ENCODE measurements at places on chromosomes 6 and 20.

- DNase-seq: no peak
Measured at GRCh38 chr20:38825571-38825900, 20.0 kb downstream of the PPP1R16B start.

DNA sequence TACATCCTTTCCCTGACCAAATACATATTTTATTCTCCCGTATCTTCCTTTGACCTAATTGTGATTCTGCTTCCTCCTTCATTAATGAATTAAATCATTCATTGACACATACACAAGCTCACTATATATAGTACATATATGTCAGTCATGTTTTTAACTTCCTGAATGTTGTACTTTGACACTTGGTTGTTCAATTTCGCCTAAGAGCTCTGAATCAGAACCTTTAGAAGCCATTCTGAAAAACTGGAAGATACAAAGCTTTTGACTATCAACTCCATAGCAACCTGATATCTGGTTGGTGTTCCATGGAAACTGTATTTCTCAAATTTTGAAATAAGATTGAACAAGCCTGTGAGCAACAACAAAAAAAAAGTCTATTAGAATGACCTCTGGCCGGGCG, 27.3 kb upstream of the HFE start:
- DNase-seq: no peak

DNA sequence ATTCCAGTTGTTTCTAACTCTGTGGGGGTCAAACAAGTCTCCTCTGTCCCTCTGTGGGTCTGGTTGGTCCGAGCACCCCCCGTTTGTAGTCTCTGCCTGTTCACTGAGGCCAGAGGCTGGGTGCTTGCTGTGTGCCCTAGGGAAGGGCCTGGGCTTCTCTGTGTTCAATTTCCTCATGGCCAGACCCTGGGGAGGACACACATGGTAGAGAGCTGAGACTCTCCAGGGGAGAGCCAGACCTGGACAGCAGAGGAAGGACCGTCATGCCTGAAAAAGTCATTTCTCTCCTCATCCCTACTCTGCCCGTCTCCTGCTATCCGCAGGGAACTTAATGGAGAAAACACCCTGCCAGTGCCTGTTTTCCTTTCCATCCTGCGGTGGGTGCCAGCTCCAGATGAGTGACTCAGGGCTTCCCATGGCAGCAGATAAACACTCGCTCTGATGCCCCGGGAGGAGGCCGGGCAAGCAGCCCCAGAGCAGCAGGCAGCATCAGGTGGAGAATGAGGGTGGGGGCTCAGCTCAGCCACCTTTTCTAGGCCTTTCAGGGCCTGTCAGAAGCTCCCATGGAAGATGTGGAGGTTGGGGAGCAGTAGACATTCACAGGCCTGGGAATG, 51.9 kb downstream of the SNAI1 start:
- DNase-seq: no peak

DNA sequence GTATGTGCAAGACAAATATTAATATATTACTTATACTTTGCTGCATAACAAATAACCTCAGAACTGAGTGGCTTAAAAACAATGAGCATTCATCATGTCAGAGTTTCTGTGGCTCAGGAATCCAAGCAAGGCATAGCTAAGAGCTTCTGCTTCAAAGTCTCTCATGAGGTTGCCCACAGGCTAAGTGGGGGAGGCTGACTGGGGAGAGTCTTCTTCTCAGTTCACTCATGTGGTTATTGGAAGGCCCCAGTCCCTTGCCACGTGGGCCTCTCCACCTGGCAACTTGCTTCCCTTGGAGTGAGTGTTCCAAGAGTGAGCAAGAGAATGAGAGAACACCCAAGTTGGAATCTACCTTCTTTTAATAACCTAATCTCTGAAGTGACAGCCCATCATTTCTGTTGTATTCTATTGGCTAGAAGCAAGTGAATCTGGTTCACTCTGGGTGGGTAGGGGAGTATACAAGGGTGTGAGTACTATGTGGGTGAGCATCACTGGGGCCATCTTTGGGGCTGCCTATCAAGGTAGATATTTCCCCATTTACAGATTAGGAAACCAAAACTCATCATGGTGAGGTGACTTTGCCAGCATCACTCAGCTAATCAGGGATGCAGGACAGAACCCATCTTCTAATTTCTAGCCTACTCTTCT, 36.0 kb downstream of the DNAH8 start:
- DNase-seq: no peak

DNA sequence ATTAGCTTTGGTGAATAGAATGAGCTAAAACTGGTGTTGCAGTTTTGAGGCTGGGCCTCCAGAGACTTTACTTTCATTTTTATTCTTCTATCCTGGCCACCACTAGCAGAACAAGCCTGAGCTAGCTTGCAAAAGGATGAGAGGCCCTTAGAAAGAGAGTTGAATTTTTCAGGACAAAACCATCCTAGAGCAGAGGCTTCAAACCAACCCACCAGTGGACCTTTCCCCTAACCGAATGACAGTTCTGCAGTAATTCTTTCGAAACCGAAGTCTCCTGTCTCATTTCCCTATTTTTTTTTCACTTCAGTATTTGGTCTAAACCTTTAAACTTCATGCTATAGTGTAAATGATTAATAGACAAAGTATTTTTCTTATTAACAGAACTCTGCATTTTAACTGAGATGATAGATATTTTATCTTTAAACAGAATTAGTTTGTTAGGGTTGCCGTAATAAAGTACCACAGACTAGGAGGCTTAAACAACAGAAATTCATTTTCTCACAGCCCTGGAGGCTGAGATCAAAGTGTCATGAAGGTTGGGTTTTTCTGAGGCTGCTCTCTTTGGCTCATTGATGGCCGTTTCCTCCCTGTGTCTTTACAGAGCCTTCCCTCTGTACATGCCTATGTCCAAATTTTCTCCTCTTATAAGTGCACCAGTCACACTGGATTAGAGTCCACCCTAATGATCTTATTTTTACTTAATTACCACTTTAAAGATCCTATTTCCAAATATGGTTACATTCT, 80.6 kb upstream of the PAK5 start:
- DNase-seq: no peak

Measured in CD4-positive, alpha-beta T cell treated with Interleukin-17A for 1 hour (primary cell).